Bladder microvascular endothelial cell (primary cell): ENCODE measurements at places on chromosomes 12 and 14. TPM values are rescaled to one million over a fixed set of nuclear protein-coding genes. Genes with fewer than 3 reads are reported as not detected.

The KRT71 gene
- not detected in 2 replicates for total RNA-seq

The SCNN1A gene
- total RNA-seq = 0.16 TPM in 1 of 2 replicates, not detected in the other

The HOXC4 gene
- total RNA-seq = not detected in 2 replicates

The DHRS7 gene
- total RNA-seq = 92.6 and 163 TPM in 2 replicates

The BMP4 gene
- 33.8 and 138 TPM in 2 replicates for total RNA-seq

The ANG gene
- total RNA-seq = 2.6 and 3.7 TPM in 2 replicates

The PLEKHA5 gene
- 8.6 and 15.2 TPM in 2 replicates for total RNA-seq

The LRP1-AS gene
- not detected in 2 replicates for total RNA-seq

The PMCH gene
- not detected in 2 replicates for total RNA-seq

The TBC1D30 gene
- 7.8 and 12.0 TPM in 2 replicates for total RNA-seq

The NANOG gene
- total RNA-seq = not detected in 2 replicates

The AKAP3 gene
- total RNA-seq = 0.63 and 0.65 TPM in 2 replicates

The NKX2-1 gene
- total RNA-seq = not detected in 2 replicates

The TSPAN9 gene
- total RNA-seq = 37.9 and 121 TPM in 2 replicates

The IFNG-AS1 gene
- not detected in 2 replicates for total RNA-seq

The COCH gene
- total RNA-seq = 0.16 and 2.8 TPM in 2 replicates
